Transverse colon (tissue), 4 donors: ENCODE measurements at places on chromosomes 11 and 22. TPM values are rescaled to one million over a fixed set of nuclear protein-coding genes. Genes with fewer than 3 reads are reported as not detected.

GRCh38 chr11:34238533-34238932 is 119.3 kb downstream of the ABTB2 start:
- no peak for DNase-seq

GRCh38 chr11:129973068-129973467 is 29.6 kb downstream of the PRDM10 start:
- DNase-seq, result no peak

GRCh38 chr22:32203181-32204039 is 1.5 kb downstream of the RFPL2 start:
- no peak for DNase-seq

- DNase-seq, result no peak
Measured at GRCh38 chr11:73425108-73425507, 48.9 kb downstream of the RELT start.

Gene PRG3
- total RNA-seq, result not detected

Gene LRRC10B
- total RNA-seq, result 1.1 TPM
